ENCODE measurements at places on chromosomes 11 and 22.

- DNase-seq: no peak
Observed at GRCh38 chr22:28812516-28812915, 12.1 kb upstream of the XBP1 start.

DNA sequence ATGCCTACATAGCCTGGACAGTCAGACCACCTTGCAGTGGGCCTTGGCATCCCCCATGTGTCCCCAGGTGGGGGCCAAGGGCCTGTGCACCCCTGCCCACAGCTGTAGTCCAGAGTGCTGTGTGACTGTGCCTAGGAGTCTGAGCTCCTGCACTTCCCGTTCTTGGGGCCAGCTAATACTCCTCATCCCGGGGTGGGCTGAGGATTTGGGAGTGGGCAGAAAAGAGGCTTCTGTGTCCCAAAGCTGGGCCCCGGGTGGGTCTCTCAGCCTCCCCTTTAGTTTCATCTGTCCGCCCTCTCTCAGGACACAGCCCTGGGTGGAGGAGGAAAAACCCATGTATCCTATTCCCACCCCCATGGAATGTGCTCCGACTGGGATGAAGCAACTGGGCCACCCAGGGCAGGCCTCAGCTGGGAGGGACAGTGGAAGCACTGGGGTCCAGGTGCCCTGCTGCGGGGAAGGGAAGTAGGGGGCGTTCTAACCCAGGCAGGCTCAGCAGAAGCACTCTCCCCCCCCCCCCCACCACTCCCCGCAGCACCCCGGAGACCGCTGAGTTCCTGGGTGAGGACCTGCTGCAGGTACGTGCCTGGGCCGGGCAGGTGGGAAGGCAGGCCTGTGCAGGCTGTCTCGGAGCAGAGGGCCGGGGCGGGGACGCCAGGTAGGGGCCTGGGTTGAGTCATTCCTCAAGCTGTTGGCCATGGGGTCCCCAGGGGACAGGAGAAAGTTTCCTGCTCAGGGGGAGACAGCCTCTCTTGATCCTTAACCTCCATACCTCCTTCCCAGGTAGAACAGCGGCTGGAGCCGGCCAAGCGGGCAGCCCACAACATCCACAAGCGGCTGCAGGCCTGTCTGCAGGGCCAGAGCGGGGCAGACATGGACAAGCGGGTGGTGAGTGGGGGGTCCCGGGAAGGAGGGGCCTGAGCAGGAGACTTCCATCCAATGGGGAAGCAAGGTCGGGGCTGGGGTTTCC is 1.4 kb downstream of the SH3BP1 start:
- DNase-seq: no peak

DNA sequence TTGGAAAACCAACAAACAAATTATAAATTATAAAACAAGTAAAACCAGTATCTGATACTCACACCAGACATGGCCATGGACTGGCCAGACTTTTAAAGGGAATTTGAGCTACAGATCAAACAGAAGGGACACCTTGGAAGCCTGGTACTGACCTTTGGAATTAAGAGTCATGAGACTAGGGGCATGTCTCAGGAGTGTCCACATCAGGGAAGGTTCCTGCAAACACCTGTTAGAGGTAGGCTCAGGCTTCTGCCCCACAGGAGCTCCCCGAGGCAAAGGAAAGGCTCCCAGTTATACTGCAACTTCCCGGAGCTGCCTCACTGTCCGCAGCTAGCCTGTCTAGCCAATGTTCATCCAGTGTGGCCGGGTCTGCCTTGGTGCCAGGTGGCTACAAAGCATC is 290.1 kb downstream of the BUD13 start:
- no peak for DNase-seq

GRCh38 chr22:40509401-40510134 is 127.0 kb downstream of the MRTFA start:
- DNase-seq: no peak

- no peak for DNase-seq
Observed at GRCh38 chr22:39715778-39716495, 145.4 kb downstream of the CACNA1I start.

DNA sequence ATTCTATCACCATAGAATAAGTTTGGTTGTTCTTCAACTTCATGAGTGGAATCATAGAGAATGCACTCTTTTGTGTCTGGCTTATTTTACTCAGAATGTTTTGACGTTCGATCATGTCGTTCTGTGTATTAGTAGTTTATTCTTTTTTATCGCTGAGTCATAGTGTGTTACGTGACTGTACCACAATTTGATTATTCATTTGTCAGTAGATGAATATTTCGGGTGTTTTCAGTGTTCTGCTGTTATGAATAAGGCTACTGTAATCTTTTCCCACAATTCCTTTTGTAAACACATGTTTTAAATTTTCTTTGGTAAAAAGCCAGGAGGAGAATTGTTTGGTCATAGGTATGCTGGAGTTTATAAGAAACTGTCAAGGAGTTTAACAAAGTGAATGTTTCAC is 279.9 kb upstream of the B3GAT1 start:
- no peak for DNase-seq

GRCh38 chr22:28918550-28919271 is 35.3 kb downstream of the ZNRF3 start:
- no peak for DNase-seq

Measured in NCI-H1092 treated with DMSO at 0.1 percent for 48 hours (cell line).